ENCODE measurements at places on chromosomes 3 and 15. TPM values are rescaled to one million over a fixed set of nuclear protein-coding genes. Genes with fewer than 3 reads are reported as not detected.

DNA sequence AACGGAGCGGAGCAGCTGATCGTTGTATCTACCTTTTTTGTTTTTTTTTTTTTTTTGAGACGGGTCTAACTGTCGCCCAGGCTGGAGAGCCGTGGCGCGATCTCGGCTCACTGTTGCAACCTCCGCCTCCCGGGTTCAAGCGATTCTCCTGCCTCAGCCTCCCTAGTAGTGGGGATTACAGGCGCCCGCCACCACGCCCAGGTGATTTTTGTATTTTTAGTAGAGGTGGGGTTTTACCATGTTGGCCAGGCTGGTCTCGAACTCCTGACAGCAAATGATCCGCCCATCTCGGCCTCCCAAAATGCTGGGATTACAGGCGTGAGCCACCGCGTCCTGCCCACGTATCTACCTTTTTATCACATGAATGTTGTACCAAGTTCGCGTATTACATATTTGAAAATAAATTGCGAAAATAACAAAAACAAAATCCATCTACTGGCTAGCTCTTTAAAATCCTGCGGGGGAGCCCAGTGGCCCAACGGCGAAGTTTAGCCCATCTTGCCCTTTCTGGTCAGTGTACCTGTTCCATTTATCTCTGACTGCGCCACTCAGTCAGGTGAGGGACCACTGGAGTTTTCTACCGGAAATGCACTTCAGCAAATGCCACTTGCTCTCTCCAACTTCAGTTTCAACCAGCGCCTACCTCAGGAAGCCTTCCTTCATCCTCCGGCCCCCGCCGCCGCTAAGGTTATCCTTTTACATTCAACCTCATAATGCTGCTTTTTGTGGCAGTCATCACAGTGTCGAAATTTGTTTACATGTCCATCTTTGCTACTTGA lies 1.2 kb upstream of the EIF3J start:
- no peak for DNase-seq

Gene CDC25A
- 10.9 TPM for polyA plus RNA-seq

DNA sequence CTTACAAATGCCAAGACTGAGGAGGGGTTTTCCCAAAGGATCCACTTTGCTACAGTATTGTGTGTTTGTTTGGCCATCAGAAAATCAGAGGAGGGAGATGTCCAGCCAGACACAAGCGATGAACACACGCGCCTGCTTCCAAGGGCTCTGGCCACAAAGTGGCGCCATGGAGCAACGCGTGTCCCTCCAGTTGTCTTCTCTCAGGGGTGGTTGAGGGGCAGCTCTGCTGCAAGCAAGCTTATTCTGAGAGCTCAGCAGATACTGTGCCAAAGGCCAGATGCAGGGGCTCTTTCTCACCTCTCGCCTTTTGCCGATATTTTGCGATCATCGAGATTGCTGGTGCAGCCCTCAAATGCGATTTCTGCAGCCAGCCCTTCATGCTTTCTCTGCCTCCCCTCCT lies 88.9 kb upstream of the OSBPL11 start:
- peak; percentile 3 for DNase-seq

Gene MORC1
- 0.51 TPM for polyA plus RNA-seq

DNA sequence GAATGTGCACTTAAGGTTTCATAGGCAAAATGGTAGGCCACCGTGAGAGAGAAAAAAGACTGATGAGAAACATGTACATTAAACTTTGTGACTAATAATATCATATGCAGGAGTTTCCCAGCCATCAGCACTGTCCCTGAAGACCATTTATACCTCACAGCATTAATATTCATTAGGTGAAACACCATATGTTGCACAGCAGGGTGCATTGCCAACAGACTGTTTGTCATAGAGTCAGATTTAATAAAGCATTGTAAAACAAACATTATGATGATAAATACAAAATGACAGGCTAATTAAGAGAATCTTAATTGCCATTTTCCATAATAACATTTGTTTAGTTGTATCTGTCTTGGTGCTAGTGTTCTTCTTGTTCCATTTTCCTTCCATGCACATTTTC lies 578.3 kb downstream of the EPHA3 start:
- DNase-seq = no peak

Gene KY
- 1.7 TPM for polyA plus RNA-seq

Gene EOMES
- polyA plus RNA-seq = 0.16 TPM

Gene METTL6
- polyA plus RNA-seq = 28.5 TPM
